Cardiac fibroblast (primary cell): ENCODE measurements at places on chromosomes 3 and 15.

DNA sequence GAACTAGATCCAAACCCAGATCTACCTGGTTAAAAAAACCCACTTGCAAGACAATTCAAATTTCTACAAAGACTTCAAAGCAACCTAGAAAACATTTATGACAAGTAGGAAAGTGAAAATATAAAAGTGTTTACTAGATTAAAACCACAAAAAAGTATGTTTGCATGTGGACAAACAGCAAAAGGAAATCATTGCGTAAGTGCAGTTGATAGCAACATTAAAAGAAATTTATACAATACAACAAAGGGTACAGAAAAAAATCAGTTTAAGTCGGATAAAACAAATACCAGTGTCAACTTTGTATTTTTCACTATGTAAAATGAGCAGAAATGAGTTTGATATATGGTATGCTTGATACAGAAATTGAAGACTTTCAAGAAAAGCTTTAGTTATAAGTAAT lies 2.6 kb downstream of the EIF5A2 start:
- no peak for DNase-seq

DNA sequence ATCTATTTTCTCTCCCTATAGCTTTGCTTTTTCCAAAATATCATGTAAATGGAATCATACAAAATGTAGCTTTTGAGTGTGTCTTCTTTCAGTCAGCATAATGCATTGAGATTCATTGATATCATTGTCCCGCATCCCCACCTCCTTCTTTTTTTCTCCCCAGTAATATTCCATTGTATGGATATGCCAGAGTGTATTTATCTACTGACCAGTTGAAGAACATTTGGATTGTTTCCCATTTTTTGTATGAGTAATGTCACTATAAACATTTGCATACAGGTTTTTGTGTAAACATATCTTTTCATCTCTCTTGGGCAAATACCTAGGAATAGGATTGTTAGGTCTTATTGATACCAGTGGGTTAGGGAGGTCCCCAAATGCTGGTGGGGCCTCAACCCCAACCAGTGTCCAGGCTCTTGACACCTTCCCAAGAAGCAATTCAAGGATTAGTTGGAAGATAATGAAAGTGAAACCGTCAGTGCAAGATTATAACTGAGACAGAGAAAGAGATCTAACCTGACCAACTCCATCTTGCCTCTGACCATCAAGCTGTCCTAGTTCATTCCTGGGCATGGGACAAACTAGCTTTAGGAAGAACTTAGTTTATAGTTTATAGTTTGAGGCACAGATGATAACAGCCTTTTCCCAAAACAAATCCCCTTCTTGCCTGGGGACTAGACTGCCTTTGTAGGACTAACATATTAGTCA lies 7.4 kb upstream of the SLC33A1 start:
- no peak for DNase-seq

DNA sequence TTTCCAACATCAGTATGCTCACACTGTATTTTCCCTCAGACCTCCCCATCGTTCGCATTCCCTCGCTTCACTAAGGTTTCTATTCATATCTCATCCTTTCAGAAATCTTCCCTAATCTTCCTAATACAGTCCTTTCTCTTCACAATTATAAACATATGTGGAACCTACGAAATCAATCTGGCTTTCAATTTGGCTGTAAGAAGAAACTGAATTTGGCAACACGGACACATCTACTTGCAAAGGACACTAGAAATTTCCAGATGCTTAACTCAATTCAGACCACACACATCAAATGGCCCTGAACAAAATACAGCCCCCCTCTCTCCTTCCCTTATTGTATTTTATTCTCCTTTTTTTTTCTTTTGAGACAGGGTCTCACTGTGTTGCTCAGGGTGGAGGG lies 39.1 kb upstream of the TM4SF19 start:
- no peak for DNase-seq

- peak; percentile 73 for DNase-seq
Measured at GRCh38 chr15:95866711-95867440, 463.6 kb upstream of the NR2F2 start.
